K562 (cell line): ENCODE measurements at places on chromosomes 5 and 9.
A peak's percentile ranks its signal among the peaks of the same experiment; 100 is the strongest.

- H3K36me3 ChIP-seq = no peaks in the 10 kb centered on the region
- H3K27ac ChIP-seq = no peak overlapping the region
- no peak overlapping the region for H3K4me3 ChIP-seq
- H3K27me3 ChIP-seq = no peaks in the 10 kb centered on the region
- no peaks in the 10 kb centered on the region for H3K4me1 ChIP-seq
These were observed 924.9 kb upstream of the DMAC1 start for GRCh38 chr9:8724284-8725018.

DNA sequence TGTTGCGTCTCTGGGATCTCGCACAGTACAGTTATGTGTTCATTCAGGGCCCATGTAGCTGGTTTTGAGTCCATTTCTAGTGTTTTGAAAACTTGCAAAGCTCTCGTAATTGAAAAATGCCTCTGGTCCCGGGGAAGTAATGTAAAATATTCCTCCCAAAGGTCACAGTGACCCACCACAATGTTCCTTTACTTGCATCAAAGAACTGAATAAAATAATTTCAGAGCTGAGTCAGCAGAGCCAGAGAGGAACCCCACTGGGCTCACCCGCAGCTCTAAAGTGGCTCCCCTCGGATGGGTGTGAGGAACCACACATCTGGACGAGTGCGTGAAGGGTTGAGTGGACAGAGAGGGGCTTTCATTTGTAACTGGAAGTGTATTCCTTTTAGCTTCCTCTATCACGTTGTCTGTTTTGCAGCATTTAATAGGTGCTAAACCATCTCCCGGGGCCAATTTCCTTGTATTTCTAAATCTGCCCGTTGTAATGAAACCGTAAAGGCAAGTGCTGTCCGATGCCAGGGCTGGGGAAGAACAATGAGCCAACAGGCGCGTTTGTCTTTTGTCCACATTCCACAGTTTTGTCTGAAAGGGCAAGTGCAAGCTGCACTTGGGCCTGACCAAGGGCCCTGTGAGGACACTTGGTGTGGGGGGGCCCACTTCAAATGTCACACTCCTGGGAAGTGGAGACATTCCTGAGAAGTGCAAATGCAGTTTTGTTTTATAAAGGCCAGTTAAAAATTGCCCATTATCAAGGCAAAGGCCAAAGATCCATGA lies 29.9 kb downstream of the COL5A1 start:
- no peak for DNase-seq
- no peaks in the 10 kb centered on the region for H3K4me1 ChIP-seq
- H3K36me3 ChIP-seq = no peaks in the 10 kb centered on the region
- H3K27ac ChIP-seq = no peak overlapping the region
- H3K27me3 ChIP-seq = peaks cover 9% of the 10 kb centered on the region

DNA sequence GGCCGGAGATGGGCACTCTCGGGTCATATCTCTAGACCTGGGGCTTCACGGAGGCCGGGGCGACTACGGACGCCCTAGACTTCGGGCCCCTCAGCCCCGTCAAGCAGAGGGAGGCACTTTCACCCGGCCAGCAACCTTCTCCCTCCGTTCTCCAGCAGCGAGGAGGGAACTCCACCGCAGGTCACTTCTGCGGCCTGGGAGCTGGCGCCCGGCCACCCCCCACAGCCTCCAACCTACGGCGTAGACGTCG lies 201 bp downstream of the DOLK start:
- H3K27me3 ChIP-seq = no peaks in the 10 kb centered on the region
- H3K27ac ChIP-seq = peak overlapping the region; percentile 90
- H3K4me3 ChIP-seq = peak overlapping the region; percentile 78
- no peak for DNase-seq
- H3K36me3 ChIP-seq = peaks cover 46% of the 10 kb centered on the region

DNA sequence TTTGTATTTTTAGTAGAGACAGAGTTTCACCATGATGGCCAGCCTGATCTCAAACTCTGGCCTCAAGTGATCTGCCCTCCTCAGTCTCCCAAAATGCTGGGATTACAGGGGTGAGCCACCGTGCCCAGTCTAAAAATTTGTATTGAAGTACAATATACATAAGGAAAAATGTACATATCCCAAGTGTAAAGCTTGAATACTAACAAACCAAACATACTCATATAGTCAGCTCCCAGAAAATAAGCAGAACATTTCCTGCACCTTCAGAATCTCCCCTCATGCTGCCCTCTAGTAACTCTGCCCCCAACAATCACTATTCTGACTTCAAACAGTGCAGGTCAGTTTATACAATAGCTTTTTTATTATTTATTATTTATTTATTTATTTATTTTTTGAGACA lies 1.6 kb upstream of the NOL6 start:
- H3K4me3 ChIP-seq = no peak overlapping the region
- no peak overlapping the region for H3K27ac ChIP-seq
- peaks cover 22% of the 10 kb centered on the region for H3K36me3 ChIP-seq

DNA sequence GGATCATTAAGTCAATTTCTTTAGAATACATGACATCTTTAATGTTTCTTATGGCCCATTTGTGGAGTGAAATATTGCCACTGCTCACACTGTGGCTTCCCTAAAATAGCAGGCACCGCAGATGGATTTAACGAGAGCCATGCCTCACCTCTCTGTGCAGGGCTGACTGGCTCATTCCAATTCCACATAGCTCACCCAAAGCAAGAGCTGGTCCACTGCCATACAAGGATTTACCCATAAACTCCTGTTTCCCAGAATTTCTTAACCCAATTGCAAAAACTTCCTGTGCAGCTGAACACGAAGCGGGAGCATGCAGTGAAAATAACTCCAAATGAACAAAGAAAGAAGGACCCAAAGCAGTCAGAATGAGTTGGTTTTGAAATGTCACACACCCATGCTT lies 159.5 kb downstream of the BAAT start:
- H3K4me1 ChIP-seq = no peaks in the 10 kb centered on the region
- no peak overlapping the region for H3K4me3 ChIP-seq
- H3K36me3 ChIP-seq = no peaks in the 10 kb centered on the region
- no peaks in the 10 kb centered on the region for H3K27me3 ChIP-seq
- no peak for DNase-seq
- H3K27ac ChIP-seq = no peak overlapping the region

DNA sequence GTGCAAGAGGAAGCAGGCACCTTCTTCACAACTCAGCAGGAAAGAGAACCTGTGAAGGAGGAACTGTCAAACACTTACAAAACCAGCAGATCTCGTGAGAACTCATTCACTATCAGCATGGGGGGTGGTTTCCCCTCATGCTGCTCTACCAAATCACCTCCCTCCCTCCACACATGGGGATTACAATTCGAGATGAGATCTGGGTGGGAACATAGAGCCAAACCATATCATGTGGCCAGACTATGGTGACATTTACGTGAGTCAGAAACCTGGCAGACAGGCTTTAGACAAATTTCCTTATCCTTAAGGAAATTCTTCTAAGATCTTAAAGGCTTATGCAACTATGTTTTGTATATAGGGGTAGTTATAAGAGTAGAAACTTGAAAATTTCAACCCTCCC lies 8.7 kb upstream of the AOPEP start:
- H3K27me3 ChIP-seq = peaks cover 19% of the 10 kb centered on the region; the same call in 1 of the 2 replicates
- no peak for DNase-seq
- H3K36me3 ChIP-seq = no peaks in the 10 kb centered on the region
- H3K4me3 ChIP-seq = no peak overlapping the region
- H3K27ac ChIP-seq = no peak overlapping the region
- H3K4me1 ChIP-seq = no peaks in the 10 kb centered on the region

GRCh38 chr9:14086495-14086894 lies 227.4 kb downstream of the NFIB start:
- no peak overlapping the region for H3K4me3 ChIP-seq
- H3K4me1 ChIP-seq = no peaks in the 10 kb centered on the region
- H3K27me3 ChIP-seq = no peaks in the 10 kb centered on the region
- H3K36me3 ChIP-seq = no peaks in the 10 kb centered on the region
- no peak for DNase-seq

DNA sequence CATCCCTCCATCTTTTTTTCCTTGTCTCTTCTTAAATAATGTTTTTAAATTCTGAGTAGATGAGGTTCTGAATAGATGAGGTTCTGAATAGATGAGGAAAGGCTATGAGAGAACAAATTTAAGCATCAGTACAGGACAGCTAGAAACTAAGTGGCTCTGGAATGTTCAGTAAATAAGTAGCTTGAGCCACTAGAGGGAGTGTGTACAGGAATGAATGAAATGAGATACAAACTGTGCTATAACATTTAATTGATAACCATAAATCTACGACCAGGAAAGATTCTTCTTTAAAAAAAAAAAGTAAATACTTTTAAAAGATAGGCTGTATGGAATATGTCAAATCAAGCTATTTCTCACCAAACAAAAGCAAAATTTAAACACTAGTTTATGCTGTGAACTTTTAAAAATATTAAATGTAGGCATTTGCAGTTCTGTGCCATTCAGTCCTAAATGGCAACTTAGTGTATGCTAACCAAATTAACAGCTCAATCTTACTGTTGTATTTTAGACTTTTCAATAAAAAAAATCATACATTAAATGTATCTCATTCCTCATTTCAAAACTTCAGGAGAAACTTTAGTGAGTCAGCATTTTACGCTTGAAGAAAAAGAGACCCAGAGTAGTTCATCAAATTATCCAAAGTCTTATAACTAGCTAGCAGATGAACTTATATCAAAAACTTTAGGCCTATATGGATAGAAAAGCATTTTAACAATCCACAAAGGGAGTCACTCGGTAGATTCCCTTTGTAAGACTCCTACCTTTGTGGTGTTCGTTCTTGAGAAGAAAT lies 70.4 kb upstream of the SNX2 start:
- peak; percentile 25 for DNase-seq
- no peak overlapping the region for H3K27ac ChIP-seq
- H3K4me3 ChIP-seq = no peak overlapping the region
- H3K36me3 ChIP-seq = no peaks in the 10 kb centered on the region
- H3K4me1 ChIP-seq = no peaks in the 10 kb centered on the region

GRCh38 chr9:119412399-119412798 lies 43.2 kb upstream of the BRINP1 start:
- no peak for DNase-seq
- H3K4me3 ChIP-seq = no peak overlapping the region
- H3K36me3 ChIP-seq = no peaks in the 10 kb centered on the region
- H3K4me1 ChIP-seq = no peaks in the 10 kb centered on the region

- DNase-seq = no peak
- H3K27me3 ChIP-seq = no peaks in the 10 kb centered on the region
- no peak overlapping the region for H3K27ac ChIP-seq
These were observed 189.8 kb upstream of the TRIM32 start for GRCh38 chr9:116497095-116497890.

GRCh38 chr5:79255786-79256557 lies 20.0 kb downstream of the JMY start:
- no peaks in the 10 kb centered on the region for H3K27me3 ChIP-seq
- H3K36me3 ChIP-seq = no peaks in the 10 kb centered on the region
- peak overlapping the region; percentile 41; the same call in 1 of the 3 replicates for H3K27ac ChIP-seq
- peak; percentile 48 for DNase-seq
- H3K4me3 ChIP-seq = no peak overlapping the region

DNA sequence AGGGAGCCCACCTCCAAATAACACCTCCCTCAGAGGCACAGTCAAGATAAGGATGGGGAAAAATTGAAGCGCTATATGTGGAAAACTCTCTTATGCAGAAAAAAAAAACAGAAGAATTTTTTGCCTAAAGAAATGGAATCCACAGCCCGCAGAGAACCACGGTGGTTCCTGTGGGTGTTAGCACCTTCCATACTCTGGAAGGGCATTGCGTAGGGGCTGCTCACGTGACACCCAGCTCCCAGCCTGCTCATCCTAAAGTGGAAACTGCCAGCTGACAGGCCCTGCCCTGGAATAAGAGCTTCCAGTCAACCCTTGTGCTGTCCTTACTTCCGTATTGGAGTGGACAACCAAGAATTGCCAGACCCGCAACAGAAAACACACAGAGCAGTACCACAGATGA lies 142.5 kb downstream of the FSTL4 start:
- H3K27me3 ChIP-seq = peaks cover 20% of the 10 kb centered on the region
- H3K4me1 ChIP-seq = no peaks in the 10 kb centered on the region; the same call in 1 of the 2 replicates
- no peak overlapping the region for H3K4me3 ChIP-seq
- H3K36me3 ChIP-seq = no peaks in the 10 kb centered on the region
- H3K27ac ChIP-seq = no peak overlapping the region
- DNase-seq = no peak

GRCh38 chr9:114027863-114028465 lies 50.1 kb downstream of the AMBP start:
- no peak overlapping the region for H3K27ac ChIP-seq
- no peak for DNase-seq
- H3K4me3 ChIP-seq = no peak overlapping the region
- H3K36me3 ChIP-seq = peaks cover 3% of the 10 kb centered on the region; the same call in 1 of the 3 replicates

DNA sequence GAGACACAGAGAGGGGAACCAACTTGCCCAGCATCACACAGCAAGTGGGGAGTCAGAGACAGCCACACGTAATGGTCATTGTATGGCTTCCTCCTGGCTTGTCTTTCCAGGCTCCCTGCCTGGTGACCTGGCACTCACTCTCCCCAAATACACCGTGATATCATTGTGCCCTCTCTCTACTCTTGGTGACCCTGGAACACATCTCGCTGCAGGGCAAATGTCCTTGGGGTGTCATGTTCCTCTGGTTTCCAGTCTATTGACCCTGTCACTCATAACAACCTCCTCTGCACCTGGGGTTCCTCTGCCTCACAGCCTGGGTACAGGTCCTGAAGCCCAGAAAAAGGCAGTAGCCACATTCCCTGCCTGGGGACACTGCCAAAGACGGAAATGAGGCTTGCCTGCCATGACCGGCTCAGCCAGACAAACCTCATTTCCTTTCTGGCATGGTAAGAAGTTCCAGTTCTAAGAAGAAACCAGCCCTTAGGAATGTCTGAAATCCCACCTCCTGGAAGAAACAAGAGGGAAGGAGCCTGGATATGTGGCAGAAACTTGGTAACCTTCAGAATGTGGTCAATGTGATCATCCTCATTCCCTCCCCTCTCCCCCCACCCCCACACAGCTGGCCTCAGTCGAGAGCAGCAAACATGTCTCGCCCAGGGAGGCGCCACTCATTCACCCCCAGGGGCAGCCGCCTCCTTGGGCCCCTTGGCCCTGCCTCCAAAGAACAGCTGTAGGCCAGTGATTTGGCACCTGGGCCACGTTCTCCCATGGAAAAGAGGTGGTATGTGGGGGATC lies 30.6 kb upstream of the SMU1 start:
- peaks cover 3% of the 10 kb centered on the region; the same call in 1 of the 2 replicates for H3K4me1 ChIP-seq
- H3K4me3 ChIP-seq = no peak overlapping the region
- no peaks in the 10 kb centered on the region for H3K27me3 ChIP-seq
- peak; percentile 23 for DNase-seq

- no peak overlapping the region for H3K4me3 ChIP-seq
- H3K36me3 ChIP-seq = no peaks in the 10 kb centered on the region
- H3K4me1 ChIP-seq = no peaks in the 10 kb centered on the region
- DNase-seq = no peak
These were observed 22.9 kb downstream of the PROP1 start for GRCh38 chr5:177973066-177973635.

GRCh38 chr9:130770679-130771442 lies 64.2 kb upstream of the ABL1 start:
- peak; percentile 93 for DNase-seq
- H3K4me1 ChIP-seq = peaks cover 8% of the 10 kb centered on the region
- no peak overlapping the region for H3K27ac ChIP-seq
- H3K36me3 ChIP-seq = peaks cover 18% of the 10 kb centered on the region
- H3K4me3 ChIP-seq = no peak overlapping the region
- H3K27me3 ChIP-seq = no peaks in the 10 kb centered on the region

GRCh38 chr5:89570557-89570956 lies 687.6 kb upstream of the MEF2C start:
- H3K27me3 ChIP-seq = no peaks in the 10 kb centered on the region
- no peak overlapping the region for H3K4me3 ChIP-seq
- no peak overlapping the region for H3K27ac ChIP-seq
- no peak for DNase-seq
